ENCODE measurements at places on chromosomes 3 and 15.
A peak's percentile ranks its signal among the peaks of the same experiment; 100 is the strongest.

- no peak for DNase-seq
These were observed 82.0 kb upstream of the MYRIP start for GRCh38 chr3:39727415-39727814.

GRCh38 chr3:143151004-143151731 is 31.6 kb downstream of the CHST2 start:
- no peak for DNase-seq

GRCh38 chr15:81073801-81074200 is 60.3 kb upstream of the CFAP161 start:
- DNase-seq, result no peak

GRCh38 chr15:86021281-86022264 is 58.1 kb upstream of the AGBL1 start:
- no peak for DNase-seq

- DNase-seq, result no peak
These were observed 172.6 kb upstream of the CNTN3 start for GRCh38 chr3:74787011-74787410.

DNA sequence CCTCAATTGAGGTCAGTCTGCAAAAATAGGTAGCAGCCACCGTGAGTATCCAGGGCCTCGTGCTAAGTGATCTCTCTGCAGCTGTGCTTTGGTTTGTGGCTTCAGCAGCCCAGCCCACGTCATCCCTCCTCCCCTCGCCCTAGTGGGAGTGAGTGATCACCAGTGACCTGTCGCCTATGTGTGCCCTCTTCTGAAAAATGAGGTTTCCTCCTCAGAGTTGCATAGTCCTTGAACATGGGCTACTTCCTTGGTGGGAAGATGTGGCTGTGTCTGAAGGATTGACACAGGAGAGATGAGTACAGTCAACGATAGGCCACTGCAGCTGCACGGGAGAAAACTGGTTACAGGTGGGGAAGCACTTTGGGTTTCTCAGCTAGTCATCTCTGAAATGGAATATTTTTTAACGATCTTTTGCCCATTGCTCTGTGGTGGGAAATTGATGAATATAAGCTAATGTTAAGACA is 144.8 kb upstream of the BHLHE40 start:
- DNase-seq, result peak; percentile 62

GRCh38 chr3:130811557-130811956 is 64.9 kb upstream of the PIK3R4 start:
- no peak for DNase-seq

- no peak for DNase-seq
These were observed at the start of gene ITGA11 for GRCh38 chr15:68431792-68432401. ITGA11 (minus strand) TSS chr15:68432163; CDS start chr15:68432066, 97 bp downstream.

GRCh38 chr3:136390574-136390973 is 140.4 kb downstream of the PCCB start:
- no peak for DNase-seq

GRCh38 chr15:61762676-61763075 is 297.6 kb downstream of the VPS13C start:
- no peak for DNase-seq

GRCh38 chr15:89367485-89368451 is 33.1 kb upstream of the POLG start:
- no peak for DNase-seq

- DNase-seq, result no peak
These were observed 106.8 kb downstream of the SEMA6D start for GRCh38 chr15:47824147-47824546.

DNA sequence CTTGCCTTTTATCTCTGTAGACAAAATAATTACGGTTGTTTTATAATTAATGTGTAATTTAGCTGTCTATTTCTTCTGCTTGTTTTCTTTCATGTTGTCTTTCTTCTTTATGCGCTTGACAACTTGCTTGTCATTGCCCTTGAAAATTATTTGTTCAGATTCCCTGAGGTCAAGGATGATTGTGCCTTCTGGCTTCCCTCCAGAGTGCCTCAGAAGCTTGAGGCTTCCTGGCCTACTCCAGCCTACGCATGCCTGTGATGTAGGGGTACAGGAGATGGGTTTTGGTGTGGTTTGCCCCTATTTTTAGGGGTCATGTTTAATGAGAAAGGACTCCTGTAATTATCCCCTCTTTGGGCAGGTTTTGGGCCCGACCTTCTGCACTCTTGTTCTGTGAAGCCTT is 231.5 kb downstream of the SV2B start:
- no peak for DNase-seq

DNA sequence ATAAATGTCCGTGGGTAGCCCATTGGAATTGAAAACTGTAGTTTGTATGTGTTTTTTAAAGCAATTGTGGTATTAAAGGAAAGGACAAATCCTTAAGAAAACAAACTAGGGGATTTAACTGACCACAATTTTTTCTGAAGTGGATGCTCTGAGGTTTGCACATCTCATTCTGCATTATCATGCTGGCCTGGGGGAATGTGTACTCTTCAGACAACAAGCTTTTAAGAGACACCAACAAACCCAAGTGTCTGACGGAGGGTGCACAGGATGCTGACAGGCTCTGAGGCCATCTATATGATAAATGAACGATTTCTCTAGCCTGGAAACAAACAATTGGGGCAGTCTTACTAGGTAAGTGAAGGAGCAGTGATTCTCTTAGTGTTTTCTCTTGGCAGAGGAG is 9.1 kb downstream of the LINS1 start:
- no peak for DNase-seq

- no peak for DNase-seq
These were observed 122.8 kb upstream of the ABHD17C start for GRCh38 chr15:80572337-80572736.

DNA sequence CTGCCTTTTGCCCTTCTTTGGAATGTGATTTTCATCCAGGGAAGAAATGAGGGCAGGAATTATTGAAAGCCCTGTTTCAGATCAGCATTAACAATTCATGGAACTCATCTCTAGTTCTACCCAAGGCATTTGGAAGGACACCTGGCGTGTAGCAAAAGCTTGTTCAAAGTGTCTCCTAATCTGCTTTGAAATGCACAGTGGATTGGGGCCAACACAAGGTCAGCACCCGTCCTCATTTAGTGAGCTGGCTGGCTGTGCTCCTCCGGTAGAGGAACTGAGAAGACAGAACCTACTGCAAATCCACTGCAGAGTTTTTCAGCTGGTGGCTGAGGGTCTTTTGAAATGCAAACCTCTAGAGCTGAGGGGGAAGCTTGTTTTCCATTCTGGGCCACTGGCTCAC is 141.6 kb upstream of the STT3B start:
- DNase-seq, result no peak

GRCh38 chr15:80581976-80582375 is 113.1 kb upstream of the ABHD17C start:
- no peak for DNase-seq

- peak; percentile 94 for DNase-seq
These were observed at the start of gene PPIB for GRCh38 chr15:64162869-64163658. PPIB (minus strand) TSS chr15:64163022; CDS start chr15:64162986, 36 bp downstream.

DNA sequence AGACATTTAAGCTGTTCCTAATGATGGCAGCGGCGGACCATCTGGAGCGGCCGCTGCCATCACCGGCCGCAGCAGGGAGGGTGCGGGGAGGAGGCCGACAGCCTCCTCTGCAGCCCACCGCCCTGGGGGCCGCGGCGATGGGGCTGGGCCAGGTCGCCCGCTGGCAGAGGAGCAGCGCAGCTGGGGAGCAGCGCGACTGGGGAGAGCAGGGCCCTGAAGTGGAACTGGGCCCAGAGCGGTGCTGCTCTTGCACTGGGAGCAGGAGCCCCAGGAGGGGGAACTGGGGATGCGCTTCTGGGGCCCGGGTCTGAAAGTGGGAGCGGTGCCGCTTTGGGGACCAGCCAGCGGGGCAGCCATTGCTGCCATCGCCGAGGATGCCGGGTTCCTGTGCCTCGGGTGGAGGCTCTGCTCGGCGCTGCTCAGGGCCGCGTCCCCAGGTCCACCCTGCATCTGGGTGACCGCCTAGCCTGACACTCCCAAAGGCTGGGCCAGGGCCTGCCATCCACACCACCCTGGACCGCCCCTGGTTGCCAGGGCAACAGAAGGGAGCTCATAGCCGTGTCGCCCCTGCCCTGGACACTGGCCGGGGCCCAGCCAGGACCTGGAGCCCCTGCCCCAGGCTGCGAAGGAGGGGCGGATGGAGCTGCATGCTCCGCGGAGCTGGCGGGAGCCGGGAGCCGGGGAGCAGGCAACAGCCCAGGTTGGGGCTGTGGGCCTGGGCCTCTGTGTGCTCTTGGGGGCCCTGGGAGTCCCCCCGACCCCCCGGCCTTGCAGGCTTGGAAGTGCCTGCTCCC is 15.5 kb upstream of the PLA2G4E start:
- no peak for DNase-seq

GRCh38 chr3:176839901-176840300 is 357.4 kb downstream of the TBL1XR1 start:
- no peak for DNase-seq

DNA sequence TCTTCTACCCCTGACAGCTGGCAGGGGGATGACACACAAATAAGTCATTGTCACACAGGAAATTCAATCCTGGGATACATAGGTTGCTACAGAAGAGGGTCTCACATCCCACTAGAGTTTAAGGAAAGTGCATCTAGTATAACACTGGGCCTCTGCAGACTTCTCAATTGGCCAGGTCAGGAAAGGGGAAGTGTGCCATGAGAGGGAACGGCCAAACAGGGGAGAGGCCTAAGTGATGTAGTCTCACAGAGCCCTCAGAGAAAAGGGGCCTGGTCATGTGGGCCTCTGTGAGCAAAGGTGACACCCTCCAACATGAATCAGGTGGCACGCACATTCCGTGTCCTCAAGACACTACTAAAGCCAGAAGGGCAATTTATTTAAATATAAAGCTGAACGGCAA is 11.2 kb downstream of the ZXDC start:
- no peak for DNase-seq

DNA sequence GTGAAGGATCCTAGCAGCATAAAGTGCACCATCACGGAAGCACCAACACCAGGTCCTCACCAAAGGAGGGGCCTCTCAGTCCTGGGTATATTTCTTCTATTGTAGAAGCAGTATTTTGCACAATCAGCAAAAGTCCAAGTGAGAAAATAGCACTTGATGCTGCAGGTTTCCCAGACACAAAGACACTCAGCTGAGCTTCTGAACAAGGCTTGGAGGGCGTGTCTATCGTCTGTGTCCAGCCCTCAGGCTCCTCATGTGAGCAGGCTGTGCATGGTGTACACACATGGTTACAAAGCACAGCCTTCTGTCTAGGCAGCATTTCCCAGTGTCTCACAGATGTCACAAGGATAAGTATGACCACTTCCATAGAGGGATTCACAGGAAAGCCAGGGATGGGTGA is 98.3 kb upstream of the SPATA12 start:
- DNase-seq, result no peak

DNA sequence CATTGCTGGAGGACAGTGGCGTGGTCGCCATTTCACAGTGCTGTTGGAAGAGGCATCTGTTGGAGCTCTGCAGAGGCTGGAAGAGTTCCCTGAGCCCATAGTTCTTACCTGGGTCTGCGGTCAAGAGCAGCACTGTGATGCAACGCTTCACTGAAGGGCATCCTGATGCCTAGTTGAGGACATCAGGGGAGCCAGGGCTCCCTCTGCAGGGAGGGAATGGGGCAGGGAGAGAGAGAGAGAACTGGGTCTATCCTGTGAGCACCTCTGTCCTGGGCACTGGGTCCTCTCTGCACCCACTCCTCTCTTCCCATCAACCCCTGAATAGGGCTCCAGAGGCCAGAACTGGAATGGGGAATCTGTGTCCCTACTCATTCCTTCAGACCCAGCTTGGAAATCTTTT is 23.9 kb upstream of the MOBP start:
- DNase-seq, result no peak

DNA sequence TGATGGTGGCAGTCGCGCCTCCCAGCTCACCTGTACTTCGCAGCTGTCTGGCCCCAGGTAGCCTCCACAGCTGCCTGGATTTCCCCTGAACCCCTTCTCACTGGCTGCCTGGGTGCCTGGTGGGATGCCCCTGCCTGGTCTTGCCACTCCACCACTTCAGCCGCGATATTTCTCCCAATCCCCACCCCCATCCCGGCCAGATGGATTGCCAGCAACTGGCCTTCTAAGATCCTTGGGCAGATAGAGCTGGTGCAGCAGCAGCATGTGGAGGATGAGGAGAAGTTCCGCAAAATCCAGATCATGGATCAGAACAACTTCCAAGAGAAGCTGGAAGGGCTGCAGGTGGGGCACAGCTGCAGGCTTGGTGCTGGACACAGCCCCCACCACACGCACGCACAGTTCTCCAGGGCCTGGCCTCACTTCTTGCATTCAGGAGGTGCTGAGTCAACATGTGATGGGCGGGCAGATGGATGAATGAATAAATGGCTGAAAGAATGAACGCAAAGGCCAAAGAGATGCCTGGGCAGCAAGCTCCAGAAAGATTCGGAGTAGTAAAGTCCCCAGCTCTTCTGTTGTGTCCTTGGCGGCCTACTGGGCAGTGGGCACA is 35.7 kb downstream of the DNAH1 start:
- DNase-seq, result no peak

GRCh38 chr3:38655708-38656300 is 6.3 kb upstream of the SCN5A start:
- no peak for DNase-seq

GRCh38 chr3:36893137-36893557 is 51.7 kb downstream of the TRANK1 start:
- no peak for DNase-seq

GRCh38 chr3:61637088-61638051 is 76.0 kb downstream of the PTPRG start:
- no peak for DNase-seq

DNA sequence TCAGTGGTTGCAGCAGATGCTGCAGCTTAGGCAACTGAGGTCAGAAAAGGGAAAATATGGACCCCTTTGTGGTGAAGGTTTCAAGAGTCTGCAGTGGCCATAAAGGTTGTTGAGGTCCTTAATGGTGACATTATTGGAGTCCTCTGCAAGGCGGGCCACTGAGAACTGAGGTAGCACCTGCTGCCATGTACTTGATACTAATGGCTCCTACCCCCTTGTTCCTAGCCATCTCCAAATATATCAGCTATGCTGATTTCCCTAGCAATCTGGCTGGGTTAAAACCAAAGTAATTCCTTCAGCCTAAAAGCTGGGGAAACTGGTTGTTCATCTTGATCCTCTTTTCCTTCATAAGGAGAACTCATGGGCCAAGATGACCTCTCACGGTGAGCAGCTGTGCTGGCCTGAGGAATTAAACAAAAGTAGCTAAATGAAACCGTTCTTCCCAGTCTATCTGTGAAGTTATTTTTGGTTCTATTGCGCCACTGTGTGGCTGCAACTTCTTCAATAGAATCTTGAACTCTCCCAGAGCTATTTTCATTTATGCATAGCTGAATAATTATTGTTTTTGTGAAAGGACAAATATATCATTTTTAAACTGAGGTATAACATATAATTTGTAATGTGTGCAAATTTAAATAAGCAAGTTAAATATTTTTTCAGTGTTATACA is 76.1 kb upstream of the PLSCR4 start:
- DNase-seq, result no peak

DNA sequence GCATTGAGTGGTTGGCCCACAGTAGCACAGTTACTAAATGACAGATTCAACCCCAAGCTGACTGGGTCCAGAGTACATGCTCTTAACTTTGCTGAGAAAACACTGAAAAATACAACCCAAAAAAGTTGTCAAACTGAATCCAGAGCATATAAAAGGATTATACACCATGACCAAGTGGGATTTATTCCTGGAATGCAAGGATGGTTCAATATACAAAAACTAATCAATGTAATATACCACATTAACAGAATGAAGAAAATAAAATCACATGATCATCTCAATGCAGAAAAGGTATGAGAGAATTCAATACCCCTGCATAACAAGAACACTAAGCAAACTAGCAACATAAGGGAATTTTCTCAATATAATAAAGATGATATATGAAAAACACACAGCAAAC is 98.5 kb downstream of the STAG1 start:
- no peak for DNase-seq

- no peak for DNase-seq
These were observed 70.2 kb upstream of the HRH1 start for GRCh38 chr3:11084098-11084497.

- no peak for DNase-seq
These were observed 17.9 kb upstream of the CNOT10 start for GRCh38 chr3:32667072-32667582.
